ENCODE measurements at places on chromosomes 5 and 9.

DNA sequence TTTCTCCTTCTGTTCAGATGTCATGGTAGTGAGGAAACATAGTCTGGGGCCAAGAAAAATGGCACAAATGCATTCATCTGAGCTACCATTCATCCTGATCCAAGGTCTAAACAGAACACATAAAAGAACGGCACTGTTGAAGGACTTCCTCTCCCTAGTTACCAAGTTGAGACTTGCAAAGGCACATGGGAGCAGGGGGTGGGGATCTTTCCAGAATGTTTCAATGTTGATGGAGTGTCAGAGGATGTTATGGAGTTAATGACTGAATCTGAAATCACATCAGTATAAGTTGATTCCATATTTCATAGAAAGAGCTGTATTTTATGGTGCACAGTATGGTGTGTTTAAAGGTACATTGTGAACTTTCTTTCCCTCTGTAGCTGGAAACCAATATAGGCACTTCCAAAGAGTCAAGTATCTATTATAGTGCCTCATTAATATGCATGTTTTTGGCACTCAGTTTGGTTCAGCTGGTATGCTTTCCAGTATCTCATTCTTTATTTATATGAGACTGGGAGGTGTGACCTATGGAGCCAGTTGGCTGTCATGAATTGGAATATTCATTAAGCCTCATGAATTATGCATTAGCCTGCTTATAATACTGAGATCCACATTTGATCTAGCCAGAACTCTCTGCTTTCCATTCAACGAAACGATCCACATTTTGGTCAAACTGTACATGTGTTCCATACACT lies 603.0 kb downstream of the NR2F1-AS1 start:
- DNase-seq = no peak

- DNase-seq = no peak
Measured at GRCh38 chr5:73678322-73678740, 52.3 kb downstream of the ARHGEF28 start.

GRCh38 chr5:158895588-158895987 lies 204.1 kb downstream of the EBF1 start:
- DNase-seq = no peak

DNA sequence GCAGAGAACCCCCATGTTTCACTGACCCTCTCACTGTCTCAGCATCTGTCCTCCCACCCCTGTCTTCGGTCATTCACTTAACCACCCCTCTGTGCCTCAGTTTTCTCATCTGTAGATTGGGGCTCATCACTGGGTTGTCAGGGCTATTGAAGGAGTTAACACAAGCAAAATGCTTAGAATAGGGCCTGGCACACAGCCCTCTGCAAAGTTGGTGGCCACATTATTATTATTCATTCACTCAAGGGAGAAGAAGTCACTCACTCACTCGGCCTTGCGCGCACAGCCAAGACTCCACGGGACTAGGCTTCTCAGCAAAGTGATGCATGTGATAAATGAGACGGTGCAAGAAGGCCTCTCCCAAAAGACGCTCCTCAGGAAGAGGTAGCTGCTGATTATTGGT lies 8.0 kb downstream of the PDGFRB start:
- DNase-seq = no peak

GRCh38 chr5:80251636-80252035 lies 4.2 kb downstream of the SERINC5 start:
- no peak for DNase-seq

DNA sequence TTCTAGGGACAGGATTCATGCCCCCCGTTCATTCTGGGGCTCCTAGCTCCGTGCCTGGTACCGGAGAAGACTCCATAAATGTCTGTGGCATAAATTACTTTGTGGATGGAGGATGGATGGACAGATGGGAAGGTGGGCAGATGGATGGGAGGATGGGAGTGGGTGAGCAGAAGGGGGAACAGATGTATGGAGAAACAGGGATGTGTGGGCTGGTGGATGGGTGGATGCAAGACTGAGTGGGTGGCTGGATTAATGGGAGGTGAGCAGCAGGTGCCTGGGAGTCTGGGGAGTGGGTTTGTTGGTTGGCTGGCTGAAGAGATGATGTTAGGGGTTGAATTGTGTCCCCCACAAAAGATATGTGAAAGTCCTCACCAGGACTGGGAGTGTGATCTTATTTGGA lies 43.5 kb downstream of the SARDH start:
- DNase-seq = no peak

- DNase-seq = peak; percentile 83
Measured at GRCh38 chr5:67182301-67182790, 14.3 kb downstream of the CD180 start.

- DNase-seq = peak; percentile 10
Measured at GRCh38 chr5:143182901-143183820, 220.3 kb downstream of the NR3C1 start.

GRCh38 chr5:58545912-58546311 lies 37.0 kb upstream of the RAB3C start:
- no peak for DNase-seq

DNA sequence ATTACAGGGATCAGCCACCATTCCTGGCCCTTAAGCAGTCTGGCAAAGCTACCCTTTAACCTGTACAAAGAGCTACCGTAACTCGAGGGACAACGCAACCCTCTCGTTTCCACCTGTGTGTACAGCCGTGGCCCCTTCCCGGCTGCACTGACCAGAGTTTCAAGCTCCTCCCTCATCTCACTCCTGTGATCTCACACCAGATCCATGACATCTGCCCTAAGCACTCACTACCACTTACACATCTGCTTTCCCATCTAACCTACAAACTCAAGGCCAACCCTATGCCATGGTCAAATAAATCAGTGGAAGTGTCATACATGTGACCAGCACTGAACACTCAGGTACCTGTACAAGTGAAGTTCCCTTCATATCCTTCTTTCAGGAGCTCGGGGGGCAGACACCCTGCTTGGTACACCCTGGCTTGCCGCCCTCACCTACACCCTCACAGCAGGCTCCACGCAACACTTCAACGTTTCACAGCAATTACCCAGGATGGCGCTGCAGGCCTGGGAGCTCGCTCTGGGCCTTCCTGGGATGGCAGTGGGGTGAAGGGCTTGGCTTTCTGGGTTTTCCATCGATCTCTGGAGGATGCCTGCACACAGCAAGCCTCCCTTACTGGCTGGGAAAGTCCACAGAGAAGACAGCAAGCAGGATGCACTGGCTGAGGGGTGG lies 61.7 kb downstream of the PRRT1B start:
- no peak for DNase-seq

DNA sequence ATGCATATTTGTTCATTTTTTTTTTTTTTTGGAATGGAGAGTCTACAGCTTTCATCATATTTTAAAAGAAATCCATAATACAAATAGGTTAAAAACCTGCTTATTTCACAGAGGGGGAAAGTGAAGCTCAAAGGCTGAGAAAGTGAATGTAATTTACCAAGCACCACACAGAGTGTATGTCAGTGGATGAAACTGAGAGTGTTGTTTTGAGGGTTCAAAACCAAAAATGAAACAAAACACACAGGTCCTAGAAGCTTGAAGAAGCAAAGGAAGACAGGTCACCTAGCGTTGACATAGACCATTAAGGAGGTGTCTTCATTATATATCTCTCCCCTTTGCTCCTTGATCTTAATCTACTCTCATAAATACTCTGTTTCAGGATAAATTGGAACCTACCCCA lies 7.5 kb downstream of the NMUR2 start:
- no peak for DNase-seq

DNA sequence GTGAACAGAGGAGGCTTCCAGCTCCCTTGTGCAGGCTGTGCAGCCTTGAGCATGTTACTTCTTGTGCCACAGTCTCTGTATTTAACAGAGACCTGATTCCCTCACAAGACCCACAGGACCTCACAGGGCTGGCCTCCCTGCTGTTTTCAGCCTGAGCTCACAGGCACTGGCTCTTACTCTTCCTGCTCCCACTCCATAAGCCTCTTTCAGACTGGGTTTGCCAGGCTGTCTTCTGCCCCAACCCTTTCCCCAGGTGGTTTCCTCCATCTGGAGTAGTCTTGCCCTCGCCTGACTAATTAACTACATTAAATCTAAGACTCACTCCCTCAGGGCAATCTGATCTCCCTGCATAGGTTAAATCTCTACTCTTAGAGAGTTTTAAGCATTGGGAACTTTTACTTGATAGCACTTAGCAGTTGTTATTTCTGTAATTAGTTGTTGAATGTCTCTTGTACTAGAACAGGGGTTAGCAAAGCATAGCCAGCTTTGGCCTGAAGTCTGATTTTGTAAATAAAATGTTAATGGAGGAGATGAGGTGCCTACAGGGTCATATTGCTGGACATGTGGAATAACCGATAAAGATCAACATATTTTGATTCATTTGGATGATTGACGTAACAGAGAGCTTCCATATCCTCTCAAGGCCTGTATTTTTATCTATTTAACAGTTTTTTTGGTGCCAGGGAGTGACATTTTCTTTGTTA lies 28.6 kb upstream of the SPATA31E1 start:
- no peak for DNase-seq

DNA sequence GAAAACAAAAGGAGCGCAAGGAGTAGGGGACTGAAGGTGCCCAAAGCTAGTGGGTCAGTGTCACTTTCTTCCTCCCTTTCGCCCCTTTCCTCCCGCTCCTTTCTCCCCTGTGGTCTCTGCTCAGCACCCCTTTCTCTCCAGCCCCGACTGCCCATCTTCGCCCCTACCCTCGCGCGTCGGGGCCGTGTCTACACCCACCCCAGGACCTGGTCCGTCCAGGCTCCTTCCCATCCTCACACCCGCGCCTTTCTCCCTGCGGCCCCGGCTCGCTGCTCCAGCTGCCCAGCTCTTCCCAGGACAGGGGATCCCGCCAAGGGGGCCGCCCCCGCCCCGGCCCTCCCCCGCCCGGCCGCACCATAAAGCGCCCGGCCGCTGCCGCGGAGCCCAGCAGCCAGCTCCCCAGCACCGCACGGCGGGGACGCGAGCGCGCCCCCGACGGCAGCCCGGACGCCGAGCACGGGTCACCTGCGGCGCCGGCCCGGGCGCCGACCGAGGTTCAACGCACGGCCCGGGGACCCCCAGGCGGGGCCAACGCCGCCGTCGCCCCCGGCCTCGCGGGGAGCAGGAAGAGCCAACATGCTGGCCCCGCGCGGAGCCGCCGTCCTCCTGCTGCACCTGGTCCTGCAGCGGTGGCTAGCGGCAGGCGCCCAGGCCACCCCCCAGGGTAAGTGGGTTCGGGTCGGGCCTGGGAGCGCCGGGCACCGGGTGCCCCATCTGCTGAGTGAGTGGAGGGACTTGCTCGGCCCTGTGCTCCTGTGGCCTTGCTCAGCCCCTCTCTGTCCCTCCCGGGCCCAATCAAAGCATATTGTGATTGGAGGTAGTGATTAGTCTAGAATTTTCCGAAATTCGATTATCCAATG lies at the start of gene THBS4:
Gene THBS4 (plus strand): TSS at position 387 of the 860 bp plus-strand sequence. CDS start 190 bp downstream, at position 577.
- no peak for DNase-seq

GRCh38 chr5:63686938-63687337 lies 275.3 kb downstream of the HTR1A start:
- no peak for DNase-seq

GRCh38 chr5:12648558-12648957 lies 744.3 kb upstream of the CTNND2 start:
- no peak for DNase-seq
